ENCODE measurements at places on chromosomes 16 and 17.

DNA sequence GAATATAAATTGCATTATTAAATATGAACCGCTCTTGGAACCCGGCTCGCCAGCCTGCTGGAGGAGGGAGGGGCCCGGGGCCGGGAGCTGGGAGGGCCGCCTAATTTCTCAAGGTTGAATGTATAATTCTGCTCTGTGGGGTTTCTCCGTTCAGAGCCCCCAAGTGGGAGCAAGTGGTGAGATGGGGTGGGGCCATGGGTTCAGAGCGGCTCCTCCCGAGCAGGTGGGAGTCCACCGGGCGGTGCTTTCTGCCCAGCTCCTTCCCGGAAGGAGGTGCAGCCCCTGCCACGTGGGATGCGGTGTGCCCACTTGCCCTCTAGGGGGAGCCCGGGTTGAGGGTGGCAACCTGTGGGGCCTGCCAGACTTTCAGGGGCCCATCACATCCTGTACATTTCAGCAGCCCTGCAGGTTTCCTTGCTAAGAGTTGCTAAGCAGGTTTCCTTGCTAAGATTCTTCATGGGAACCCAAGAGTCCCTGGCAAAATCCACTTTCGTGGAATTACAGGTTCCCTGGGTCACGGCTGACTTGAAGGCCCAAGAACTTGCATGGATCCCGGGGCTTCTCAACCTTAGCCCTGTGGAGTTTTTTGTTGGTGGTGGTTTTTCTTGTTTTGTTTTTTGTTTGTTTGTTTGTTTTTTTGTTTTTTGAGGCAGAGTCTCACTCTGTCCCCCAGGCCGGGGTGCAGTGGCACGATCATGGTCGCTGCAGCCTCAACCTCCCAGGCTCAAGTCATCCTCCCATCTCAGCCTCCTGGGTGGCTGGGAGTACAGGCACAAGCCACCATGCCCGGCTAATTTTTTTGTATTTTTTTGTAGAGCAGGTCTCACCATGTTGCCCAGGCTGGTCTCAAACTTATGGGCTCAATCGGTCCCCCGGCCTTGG, 196.7 kb upstream of the GSE1 start:
- DNase-seq, result peak; percentile 74

DNA sequence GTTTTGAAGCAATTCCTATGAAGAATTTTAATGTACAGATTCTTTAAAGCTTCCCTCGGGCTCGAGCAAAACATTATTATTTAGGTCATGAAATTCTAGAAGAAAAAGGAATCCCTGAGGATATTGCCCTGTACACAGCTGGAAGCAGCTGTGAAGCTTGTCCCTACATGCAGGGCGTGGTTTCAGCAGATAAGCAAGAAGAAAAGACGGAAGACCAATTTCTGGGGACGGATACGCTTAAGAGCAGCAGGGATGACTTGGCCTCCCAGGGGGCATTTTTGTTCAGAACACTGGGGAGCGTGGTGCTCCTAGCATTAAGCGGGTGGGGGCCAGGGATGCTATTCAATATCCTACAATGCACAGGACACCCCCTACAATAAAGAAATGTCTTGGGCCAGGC, 34.3 kb downstream of the LITAF start:
- DNase-seq, result no peak

DNA sequence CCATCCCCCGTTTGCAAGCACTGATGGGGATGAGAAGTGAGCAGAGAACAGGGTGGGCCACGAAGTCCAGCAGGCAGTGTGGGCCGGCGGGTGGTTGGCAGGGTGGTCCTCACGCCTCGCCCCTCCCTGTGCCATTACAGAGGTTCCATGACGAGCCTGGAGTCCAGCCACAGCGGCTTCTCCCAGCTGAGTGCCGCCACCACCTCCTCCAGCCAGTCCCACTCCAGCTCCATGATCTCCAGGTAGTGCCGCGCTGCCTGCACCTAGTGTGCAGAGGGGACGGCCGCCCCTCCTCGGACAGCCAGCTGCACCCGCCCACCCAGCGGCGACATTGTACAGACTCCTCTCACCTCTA, 73.0 kb downstream of the SEC14L1 start:
- DNase-seq, result no peak

DNA sequence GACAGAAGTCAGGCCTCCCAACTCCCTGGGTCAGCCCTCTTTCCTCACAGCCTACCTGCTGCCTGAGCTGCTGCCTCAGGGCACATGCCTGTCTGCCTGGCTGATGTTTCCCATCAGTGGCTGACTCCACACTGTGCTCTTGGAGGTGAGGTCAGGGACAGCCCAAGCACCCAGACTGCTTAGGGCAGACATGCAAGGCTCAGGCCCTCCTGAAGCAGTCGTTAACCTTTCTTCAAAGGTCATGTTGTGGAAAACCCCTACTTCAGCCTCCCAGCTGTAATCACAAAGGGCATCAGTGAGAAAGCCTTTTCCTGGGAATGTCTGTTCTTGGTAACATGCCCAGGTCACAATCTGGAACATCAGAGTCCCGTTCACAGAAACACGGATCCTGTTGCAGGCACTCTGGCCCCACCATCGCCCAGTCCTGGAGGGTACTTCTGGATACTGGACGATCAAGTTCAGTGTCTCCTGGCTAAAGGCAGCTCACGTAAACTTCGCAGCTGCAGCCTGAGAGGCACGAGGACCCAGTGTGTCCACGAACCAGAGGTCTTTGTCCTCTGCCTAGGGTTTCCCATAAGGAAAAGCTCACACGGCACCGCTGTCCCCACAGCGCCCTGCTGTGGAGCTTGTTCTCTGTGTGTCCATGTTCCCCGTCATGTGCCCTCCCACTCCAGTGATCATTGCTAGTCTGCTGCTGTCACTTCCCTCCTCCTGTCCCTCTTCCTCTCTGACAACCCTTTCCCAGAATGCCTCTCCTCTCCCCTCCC, 54.9 kb downstream of the GNAO1 start:
- no peak for DNase-seq

GRCh38 chr16:13229039-13229438, 327.6 kb downstream of the SHISA9 start:
- no peak for DNase-seq

DNA sequence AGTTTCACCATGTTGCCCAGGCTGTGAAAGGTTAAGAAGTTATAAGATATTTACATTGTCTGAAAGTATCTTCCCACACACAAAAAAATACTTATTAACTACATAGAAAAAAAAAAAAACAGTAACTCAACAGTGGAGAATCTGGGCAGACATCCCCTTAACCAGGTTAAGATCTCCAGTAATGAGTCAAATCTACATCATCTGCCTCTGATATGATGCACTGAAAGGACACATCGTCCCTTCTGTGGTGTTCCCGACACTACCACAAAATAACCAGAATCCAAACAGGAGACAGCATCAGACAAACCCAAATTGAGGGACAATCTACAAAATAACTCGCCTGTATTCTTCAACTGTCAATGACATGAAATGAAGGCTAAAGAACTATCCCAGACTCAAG, 40.0 kb downstream of the CMTM4 start:
- no peak for DNase-seq

DNA sequence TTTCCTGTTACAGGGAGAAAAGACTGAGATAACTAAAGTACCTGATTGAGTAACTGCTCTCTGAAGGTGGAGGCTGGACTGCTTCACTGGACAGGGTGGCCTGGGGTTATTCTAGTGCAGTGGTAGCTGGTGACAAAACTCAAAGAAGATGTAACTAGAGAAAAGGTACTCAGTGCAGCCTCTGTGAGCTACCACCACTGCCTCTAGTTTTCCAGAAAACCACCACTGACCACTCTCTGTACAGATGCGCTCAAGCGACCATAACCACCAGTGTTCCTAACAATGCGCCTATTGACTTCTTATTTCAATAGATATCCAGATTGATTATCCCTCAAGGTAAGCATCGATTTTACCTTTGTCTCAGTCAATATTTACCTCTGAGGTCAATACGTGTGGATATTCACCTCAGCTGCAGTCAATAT, 492.2 kb downstream of the WWOX start:
- no peak for DNase-seq

- DNase-seq, result peak; percentile 65
These were observed at the start of gene EVI2A for GRCh38 chr17:31321481-31321880. EVI2A (minus strand) TSS chr17:31321622; CDS start chr17:31319013, 2,609 bp downstream.

DNA sequence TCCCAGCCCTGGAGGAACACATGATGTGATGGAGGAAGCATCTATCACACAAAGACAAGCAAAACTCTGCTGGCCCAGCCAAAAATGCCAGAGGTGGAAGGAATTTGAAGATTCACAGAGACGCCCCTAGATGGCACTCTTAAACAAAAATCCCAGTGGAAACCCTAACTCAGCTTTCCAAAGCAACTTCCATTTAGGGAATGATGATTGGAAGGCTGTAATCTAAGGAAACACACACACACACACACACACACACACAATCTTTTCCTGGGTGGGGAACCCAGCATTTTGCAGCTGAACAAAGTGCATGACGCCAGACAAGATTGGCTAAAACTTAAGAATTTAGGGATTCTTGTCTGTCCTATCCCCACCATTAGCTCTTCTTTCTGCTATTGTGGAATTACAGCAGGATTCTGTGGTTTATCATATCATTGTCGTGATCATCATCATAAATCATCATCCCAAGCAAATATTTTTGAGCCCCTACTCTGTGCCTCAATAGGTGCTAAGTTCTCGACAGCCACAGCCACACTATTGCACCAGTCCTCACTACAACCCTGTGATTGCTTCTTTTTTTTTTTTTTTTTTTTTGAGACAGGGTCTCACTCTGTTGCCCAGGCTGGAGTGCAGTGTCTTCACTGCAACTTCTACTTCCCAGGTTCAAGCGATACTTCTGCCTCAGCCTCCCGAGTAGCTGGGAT, 1.6 kb upstream of the LDAF1 start:
- no peak for DNase-seq

GRCh38 chr17:40922239-40922638, 15.2 kb downstream of the KRT23 start:
- no peak for DNase-seq

DNA sequence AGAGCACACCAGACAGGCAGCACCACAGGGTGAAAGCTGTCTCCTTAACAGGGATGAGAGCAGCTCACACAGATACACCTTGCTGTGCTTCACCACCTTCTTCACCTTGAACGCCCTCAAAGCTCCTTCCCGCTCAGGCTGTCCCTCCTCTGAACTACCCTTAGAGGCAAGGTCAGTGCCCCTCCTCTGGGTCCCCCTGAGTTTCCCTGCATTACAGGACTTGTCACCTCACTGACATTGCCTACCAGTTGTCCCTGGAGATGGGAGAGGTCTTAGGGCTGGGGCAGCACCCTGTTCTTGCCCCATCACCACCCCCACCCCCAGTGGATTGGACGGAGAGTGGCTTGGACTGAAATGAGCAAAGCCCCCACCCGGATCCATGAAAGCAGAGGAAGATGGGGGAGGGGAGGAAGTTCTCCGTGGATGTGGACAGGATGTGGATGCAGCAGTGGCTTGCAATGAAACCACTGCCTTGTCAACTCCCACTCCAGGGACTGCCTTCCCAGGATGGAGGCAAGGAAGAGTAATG, 73.2 kb upstream of the CDH5 start:
- no peak for DNase-seq

GRCh38 chr17:50589095-50589705, 28.7 kb downstream of the CACNA1G start:
- DNase-seq, result no peak

DNA sequence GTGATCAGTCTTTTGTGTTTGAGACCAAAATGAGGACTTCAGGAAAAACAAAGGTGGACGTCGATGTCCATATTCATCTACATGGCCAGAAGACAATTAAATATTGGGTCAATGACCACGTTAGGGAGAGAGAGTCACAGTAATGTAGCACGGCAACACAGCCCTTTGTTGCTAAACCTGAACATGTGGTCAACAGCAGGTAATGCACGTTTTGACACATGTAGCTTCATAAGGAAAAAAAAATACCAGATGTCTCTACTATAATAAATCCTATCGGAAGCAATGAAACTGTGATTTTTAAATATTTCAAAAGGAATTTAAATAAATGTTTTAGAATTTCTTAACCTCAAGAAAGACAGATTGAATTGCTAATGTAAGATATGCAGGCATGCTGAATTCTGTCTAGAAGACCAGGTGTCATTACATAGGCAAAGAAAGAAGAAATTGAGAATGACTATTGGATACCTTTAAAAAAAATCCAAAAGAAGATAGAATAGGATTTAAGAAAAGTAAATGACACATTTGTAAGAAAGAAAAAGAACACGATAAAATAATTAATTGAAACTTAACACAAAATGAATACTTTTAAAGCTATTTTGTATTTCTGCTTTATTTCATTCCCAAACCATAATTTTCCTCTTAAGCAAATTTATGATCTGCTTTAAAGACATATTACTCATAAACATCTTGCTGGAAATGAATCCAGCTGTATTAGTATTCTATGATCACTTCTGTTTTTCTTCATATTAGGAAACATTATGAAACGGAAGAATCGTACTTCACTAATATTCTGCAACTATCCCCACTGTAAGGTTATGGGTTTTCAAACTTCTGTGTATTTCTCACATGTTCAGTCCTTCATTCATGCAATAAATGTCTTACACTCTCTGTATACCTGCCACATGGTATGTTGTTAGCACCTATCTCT, 30.1 kb downstream of the ABCA8 start:
- DNase-seq, result no peak

GRCh38 chr17:76039121-76039520, 12.0 kb upstream of the EVPL start:
- no peak for DNase-seq

GRCh38 chr16:2189252-2189893, 7.0 kb downstream of the CASKIN1 start:
- DNase-seq, result no peak

DNA sequence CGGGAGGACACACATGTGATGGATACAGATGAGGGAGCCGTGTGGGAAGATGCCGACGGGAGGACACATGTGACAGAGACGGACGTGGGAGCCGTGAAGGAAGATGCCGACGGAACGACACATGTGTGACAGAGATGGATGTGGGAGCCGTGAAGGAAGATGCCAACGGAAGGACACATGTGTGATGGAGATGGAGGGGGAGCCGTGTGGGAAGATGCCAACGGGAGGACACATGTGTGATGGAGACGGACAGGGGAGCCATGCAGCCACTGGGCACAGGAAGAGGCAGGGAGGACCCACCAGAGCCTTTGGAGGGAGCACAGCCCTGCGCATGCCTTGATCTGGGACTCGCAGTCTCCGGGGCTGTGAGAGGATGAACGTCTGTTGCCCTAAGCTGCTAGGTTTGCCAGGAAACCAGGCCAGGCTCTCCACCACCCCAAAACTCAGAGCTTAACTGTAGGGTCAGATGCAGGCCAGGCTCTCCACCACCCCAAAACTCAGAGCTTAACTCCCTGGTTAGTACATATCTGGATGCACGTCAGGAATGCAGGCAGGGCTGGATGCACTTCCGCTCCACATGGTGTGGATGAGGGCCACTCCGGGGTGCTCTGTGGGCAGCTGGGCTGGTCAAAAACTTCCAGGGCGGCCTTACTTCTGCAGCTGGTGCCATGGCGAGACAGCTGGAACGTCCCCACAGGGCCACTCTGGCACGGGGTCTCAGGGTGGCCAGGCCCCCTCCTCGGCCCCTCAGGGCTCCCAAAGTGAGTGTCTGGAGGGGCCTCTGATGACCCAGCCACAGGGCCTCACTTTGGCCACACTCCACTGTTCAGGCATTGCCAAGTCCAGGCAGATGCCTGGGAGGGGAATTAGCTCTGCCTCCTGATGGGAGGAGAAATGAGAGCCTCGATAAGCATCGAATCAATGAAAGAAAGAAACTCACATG, 47.7 kb upstream of the ZNF469 start:
- DNase-seq, result no peak
